Spleen (tissue), 13 donors: ENCODE measurements at places on chromosomes 2 and 18. TPM values are rescaled to one million over a fixed set of nuclear protein-coding genes. Genes with fewer than 3 reads are reported as not detected.

DNA sequence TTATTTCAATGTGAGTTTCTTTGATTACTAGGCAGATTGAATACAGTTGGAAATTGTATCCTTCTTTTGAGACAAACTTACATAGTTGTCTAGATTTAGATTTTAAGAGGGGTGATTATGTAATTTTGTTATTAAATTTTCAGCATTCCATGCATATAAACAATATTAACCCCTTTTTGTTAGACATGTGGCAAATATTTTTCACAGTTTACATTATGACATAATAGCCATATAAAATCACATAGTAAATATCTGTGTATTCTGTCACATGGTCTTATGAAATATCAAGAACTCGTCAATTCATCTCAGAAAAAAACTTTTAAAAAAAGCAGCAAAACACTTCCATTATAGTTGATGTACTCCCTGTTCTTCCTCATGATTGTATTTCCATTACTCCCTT lies 243.8 kb downstream of the CYP26B1 start:
- H3K4me1 ChIP-seq, result no peaks in the 10 kb centered on the region
- H3K27me3 ChIP-seq, result peaks cover 14% of the 10 kb centered on the region
- no peaks in the 10 kb centered on the region for H3K36me3 ChIP-seq
- H3K4me3 ChIP-seq, result no peak overlapping the region

The FSHR gene
- total RNA-seq, result not detected

The HOXD12 gene
- total RNA-seq, result not detected

DNA sequence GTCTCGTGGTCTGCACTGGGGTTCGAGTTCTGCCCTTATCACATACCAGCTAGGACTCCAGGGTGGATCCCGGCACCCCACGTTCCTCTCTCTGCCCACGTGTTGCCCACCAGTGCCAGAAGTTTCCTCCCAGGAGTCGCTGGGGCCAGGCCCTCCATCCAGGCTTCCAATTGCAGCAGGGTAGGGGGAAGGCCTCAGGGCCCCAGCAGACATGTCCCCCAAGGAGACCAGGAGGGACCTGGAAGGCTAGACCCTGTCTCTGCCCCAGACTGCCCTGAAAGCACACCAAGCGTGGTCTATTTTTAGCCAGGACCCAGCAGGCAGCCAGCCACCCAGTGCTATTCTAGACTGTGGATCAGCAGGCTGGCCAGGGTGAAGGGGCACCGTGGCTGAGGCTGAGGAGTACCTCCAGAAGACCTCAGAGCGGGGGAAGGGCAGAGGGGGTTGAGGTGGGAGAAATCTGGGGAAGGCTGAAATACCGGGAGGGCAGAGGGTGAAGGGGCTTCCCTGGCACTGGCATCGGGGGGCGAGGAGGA lies 18.8 kb upstream of the TNS1 start:
- no peaks in the 10 kb centered on the region for H3K27me3 ChIP-seq
- H3K36me3 ChIP-seq, result no peaks in the 10 kb centered on the region
- peak; percentile 51 for DNase-seq
- H3K4me3 ChIP-seq, result no peak overlapping the region
- peaks cover 6% of the 10 kb centered on the region for H3K4me1 ChIP-seq

DNA sequence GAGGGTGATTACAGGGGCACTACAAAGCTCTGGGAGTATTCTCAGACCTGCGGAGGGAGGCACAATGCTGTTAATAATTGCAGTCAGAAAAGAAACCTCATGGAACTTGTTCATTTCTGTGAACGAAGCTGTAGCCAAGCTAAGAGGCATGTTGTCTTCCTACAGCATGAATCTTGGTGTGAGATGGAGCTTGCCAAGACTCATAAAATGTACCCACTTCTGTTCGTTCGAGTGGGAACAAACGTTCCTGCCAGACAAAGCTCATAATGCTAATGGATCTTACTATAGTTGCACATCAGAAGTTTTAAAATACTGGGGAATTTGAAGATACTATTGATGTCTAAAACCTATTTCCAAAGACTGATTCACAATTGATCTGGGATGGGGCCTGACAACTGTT lies 489.1 kb downstream of the ZEB2 start:
- no peak overlapping the region for H3K4me3 ChIP-seq
- no peak for DNase-seq
- no peaks in the 10 kb centered on the region for H3K36me3 ChIP-seq
- no peak overlapping the region for H3K27ac ChIP-seq
- H3K27me3 ChIP-seq, result no peaks in the 10 kb centered on the region

DNA sequence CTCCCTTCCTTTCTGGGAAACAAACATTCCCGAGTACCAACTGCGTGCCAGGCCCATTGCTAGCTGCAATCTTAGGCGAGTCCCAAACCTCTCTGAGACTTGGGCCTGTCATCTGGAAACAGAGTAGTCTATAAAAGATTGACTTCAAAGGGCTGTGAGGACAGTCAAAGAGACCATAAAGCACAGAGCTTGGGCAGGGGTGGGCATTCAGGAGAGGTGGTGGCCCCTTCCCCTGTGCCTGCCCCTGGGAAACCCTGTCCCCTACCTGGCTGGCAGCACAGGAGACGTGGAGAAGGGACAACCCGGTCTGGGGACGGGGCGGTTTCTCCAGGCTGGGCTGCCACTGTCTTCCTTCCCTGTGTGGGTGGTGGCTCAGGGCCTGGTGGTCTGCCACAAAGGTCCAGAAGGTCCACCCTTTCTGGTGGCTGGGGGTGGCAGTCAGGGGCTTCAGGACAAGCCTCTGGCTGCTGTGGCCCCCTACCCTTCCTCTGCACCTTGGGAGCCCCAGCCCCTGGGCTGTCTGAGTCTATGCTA lies 33.9 kb upstream of the FOSL2 start:
- peaks cover 60% of the 10 kb centered on the region for H3K4me1 ChIP-seq
- H3K27me3 ChIP-seq, result no peaks in the 10 kb centered on the region
- no peak for DNase-seq
- H3K36me3 ChIP-seq, result no peaks in the 10 kb centered on the region
- peak overlapping the region; percentile 77 for H3K27ac ChIP-seq
- no peak overlapping the region for H3K4me3 ChIP-seq

GRCh38 chr2:152263911-152264310 lies 71.1 kb upstream of the FMNL2 start:
- H3K36me3 ChIP-seq, result no peaks in the 10 kb centered on the region
- H3K27me3 ChIP-seq, result no peaks in the 10 kb centered on the region
- no peak overlapping the region for H3K4me3 ChIP-seq
- DNase-seq, result no peak
- no peak overlapping the region for H3K27ac ChIP-seq

The SCN1A gene
- not detected for total RNA-seq

- no peaks in the 10 kb centered on the region for H3K27me3 ChIP-seq
Measured at GRCh38 chr2:128385365-128385764, 66.7 kb upstream of the HS6ST1 start.

- no peaks in the 10 kb centered on the region for H3K4me1 ChIP-seq
- no peaks in the 10 kb centered on the region for H3K36me3 ChIP-seq
- DNase-seq, result no peak
- no peaks in the 10 kb centered on the region for H3K27me3 ChIP-seq
Measured at GRCh38 chr2:51812138-51812866, 780.4 kb upstream of the NRXN1 start.

DNA sequence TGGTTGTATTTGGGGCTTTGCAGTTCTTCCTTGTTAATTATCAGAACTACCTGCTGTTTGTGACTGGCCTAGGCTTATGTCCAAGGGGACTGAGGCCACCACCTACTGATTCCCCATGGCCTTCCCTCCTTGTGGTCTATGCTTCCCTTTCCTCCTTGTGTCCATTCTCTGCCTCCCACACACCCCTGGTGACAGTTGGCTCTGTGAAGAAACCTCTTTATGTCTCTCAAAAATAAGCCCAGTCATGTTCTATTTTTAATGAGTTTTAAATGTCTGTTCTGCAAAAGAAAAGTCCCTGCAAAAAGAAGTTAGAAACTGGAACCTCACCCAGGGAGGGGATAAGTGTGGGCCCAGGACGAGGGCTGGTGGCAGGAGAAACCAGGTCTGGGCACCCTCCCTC lies 105.0 kb downstream of the SMC6 start:
- no peaks in the 10 kb centered on the region for H3K36me3 ChIP-seq
- DNase-seq, result no peak

The AFF3 gene
- total RNA-seq, result 59.3 TPM

The LYPD6 gene
- total RNA-seq, result 0.35 TPM

The DBI gene
- total RNA-seq, result 37.3 TPM

The ACMSD gene
- total RNA-seq, result not detected

DNA sequence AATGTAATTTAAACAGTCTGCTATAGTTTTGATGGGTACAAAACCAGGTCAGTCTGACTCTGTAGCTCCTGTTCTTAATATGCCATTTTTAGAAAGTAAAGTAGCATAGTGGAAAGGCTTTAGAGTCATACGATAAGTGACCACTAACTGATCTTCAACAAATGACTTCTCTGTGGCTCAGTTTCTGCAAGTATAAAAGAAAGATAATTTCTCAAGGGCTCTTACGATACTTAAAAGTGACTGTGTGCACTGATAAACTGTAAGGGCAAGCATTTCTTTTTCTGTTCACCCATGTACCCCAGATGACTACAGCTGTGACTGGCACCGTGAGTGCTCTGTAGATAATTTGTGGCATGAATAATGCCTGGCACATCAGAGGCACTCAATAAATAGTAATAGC lies 178.7 kb downstream of the LCLAT1 start:
- DNase-seq, result no peak
- no peak overlapping the region for H3K4me3 ChIP-seq
- H3K27me3 ChIP-seq, result no peaks in the 10 kb centered on the region
- no peaks in the 10 kb centered on the region for H3K36me3 ChIP-seq
- H3K27ac ChIP-seq, result no peak overlapping the region
- no peaks in the 10 kb centered on the region for H3K4me1 ChIP-seq

The DSC2 gene
- total RNA-seq, result 11.8 TPM

DNA sequence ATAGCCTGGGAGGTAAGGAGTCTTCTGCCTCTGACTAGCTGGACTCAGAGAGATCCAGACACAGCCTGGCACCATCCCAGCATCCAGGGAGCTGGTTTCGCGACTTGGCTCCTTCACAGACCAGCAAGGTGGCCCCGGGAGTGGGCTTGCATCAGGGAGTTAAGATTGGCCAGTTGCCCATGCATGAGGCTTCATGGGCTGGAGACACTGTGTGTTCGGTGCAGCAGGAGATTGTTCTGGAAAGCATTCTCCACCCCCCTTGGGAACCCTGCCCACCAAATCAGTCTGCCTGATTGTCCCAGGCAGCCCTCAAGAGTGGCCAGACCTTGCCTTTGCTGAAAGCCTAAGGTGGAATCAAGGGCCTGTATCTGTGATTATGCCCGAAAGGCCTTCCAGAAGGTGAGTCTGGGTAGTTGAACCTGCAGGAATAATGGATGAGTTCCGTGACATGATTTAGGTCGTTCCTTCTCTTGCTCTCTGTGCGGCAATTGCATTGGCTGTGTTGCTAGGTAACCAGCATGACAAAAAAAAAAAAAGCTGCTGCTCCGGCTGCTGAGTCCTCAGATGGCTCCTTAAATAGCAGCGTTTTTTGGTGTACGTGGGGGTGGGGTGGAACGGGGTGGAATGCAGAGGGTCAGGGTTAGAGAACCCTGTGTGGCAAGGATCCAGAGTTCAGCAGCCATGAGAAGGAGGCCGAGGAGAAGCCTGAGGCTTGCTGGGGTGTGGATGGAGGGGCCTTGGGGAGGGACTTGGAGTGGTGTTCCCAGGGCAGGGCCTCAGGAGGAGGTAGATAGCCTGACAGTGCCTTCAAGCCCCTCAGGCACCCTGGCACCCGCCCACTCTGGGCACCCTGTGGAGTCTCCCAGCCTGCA lies 93.0 kb upstream of the MCFD2 start:
- H3K27ac ChIP-seq, result peak overlapping the region; percentile 39
- no peak for DNase-seq
- peaks cover 94% of the 10 kb centered on the region for H3K36me3 ChIP-seq

DNA sequence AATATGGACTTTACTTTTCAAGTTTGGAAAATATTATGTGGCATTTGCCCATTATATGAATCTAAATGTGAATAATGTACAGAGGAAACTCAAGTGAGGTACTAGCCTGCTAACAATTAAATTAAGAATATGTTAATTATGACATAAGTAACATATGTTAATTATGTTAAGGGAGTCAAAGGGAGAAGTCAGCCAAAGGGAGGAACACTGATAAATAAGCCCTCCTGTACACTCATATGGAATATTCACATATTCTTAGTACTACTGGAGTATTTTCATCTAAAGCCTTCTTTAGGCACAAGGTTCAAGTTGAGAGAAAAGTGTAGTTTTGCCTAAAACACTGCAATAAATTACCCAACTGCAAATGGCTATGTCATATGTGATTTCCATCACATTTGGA lies 30.1 kb downstream of the ITGB6 start:
- no peaks in the 10 kb centered on the region for H3K27me3 ChIP-seq
- no peak overlapping the region for H3K27ac ChIP-seq
- DNase-seq, result no peak
- H3K36me3 ChIP-seq, result no peaks in the 10 kb centered on the region
- no peak overlapping the region for H3K4me3 ChIP-seq

The ZNF804A gene
- 0.75 TPM for total RNA-seq
